Nasal cavity respiratory epithelium epithelial cell of viscerocranial mucosa (primary cell): ENCODE measurements at places on chromosomes 12 and 14. TPM values are rescaled to one million over a fixed set of nuclear protein-coding genes. Genes with fewer than 3 reads are reported as not detected.

LHX5 gene
- total RNA-seq = under 0.01 and 0.34 TPM in 2 replicates

MAP3K12 gene
- 1.7 and 7.0 TPM in 2 replicates for total RNA-seq

SLC16A7 gene
- 4.4 and 16.2 TPM in 2 replicates for total RNA-seq

OVCH1 gene
- 0.28 TPM in 1 of 2 replicates, not detected in the other for total RNA-seq

IL26 gene
- not detected in 2 replicates for total RNA-seq

AP5M1 gene
- 13.3 and 38.9 TPM in 2 replicates for total RNA-seq

EML5 gene
- total RNA-seq = 0.78 and 1.4 TPM in 2 replicates

DHH gene
- under 0.01 TPM in 1 of 2 replicates, not detected in the other for total RNA-seq

WDHD1 gene
- 8.7 and 11.3 TPM in 2 replicates for total RNA-seq

SLC6A12 gene
- total RNA-seq = 0.14 TPM in 1 of 2 replicates, not detected in the other

SBNO1 gene
- total RNA-seq = 36.6 and 49.3 TPM in 2 replicates

ZNF10 gene
- total RNA-seq = 4.8 and 8.1 TPM in 2 replicates

LRCOL1 gene
- not detected in 2 replicates for total RNA-seq

FAM186B gene
- total RNA-seq = 0.34 and 0.57 TPM in 2 replicates

HOXC5 gene
- not detected in 2 replicates for total RNA-seq

RD3L gene
- not detected in 2 replicates for total RNA-seq

SOAT2 gene
- not detected in 2 replicates for total RNA-seq

CLEC4A gene
- under 0.01 TPM in 1 of 2 replicates, not detected in the other for total RNA-seq

TCL1B gene
- total RNA-seq = not detected in 2 replicates

CDCA3 gene
- total RNA-seq = 0.57 and 0.68 TPM in 2 replicates

VWF gene
- 0.34 and 1.00 TPM in 2 replicates for total RNA-seq

EXOC3L4 gene
- not detected in 2 replicates for total RNA-seq

MGAT4C gene
- total RNA-seq = not detected in 2 replicates

PRB2 gene
- not detected in 2 replicates for total RNA-seq

TMEM233 gene
- not detected in 2 replicates for total RNA-seq

KCNC2 gene
- not detected in 2 replicates for total RNA-seq

TPPP2 gene
- total RNA-seq = not detected in 2 replicates

KRT79 gene
- under 0.01 and 0.07 TPM in 2 replicates for total RNA-seq

STAB2 gene
- total RNA-seq = not detected in 2 replicates

TAPBPL gene
- total RNA-seq = 2.4 and 18.9 TPM in 2 replicates

TUBA1B gene
- total RNA-seq = 114 and 181 TPM in 2 replicates

TMEM132D gene
- total RNA-seq = not detected in 2 replicates

MGST1 gene
- 94.7 and 203 TPM in 2 replicates for total RNA-seq

KITLG gene
- 53.8 and 76.2 TPM in 2 replicates for total RNA-seq

LPAR5 gene
- 2.7 and 5.1 TPM in 2 replicates for total RNA-seq

YEATS4 gene
- total RNA-seq = 20.2 and 30.1 TPM in 2 replicates
